ENCODE measurements at places on chromosomes 2 and 18.

GRCh38 chr2:207160115-207160514 lies 5.6 kb downstream of the KLF7 start:
- DNase-seq = no peak

GRCh38 chr18:45688833-45689232 lies 35.1 kb upstream of the SLC14A1 start:
- peak; percentile 40 for DNase-seq

- no peak for DNase-seq
Measured at GRCh38 chr18:35479911-35480586, 17.7 kb downstream of the INO80C start.

GRCh38 chr18:74342416-74343043 lies 26.9 kb downstream of the C18orf63 start:
- DNase-seq = no peak

GRCh38 chr18:22726469-22726868 lies 206.7 kb upstream of the RBBP8 start:
- DNase-seq = no peak

DNA sequence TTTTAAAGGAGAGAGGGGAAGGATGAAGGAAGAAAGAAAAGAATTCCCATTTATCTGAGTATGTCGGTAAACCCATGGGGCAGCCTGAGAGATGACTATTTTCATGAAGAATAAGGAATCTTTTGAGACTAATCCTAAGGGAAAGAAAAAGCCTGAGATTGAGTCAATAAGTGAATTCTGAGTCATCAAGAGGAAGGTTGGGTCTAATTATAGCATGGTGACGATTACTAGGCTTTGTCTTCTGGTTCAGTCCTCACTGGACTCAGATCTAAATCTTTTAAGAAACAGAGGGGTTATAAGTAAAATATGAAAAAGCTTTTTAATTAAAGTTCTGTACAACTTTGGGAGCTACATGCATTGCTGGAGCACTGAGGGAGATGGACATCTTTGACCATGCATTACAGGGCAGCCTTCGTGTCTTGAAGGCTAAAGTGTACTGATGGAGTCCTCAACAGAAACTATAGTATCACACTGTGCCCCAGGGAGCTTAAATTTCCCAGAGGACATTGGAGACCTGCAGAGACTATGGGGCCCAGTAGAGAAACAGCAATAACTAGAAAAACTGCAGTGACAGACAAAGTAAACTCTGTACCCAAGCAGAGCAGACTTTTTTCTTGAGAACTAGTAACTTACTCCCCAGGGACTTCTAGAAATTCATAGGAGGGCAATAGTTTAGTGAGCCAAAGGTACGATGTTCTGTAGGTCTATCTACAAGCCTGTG lies 260.9 kb downstream of the RAD51AP2 start:
- DNase-seq = no peak

DNA sequence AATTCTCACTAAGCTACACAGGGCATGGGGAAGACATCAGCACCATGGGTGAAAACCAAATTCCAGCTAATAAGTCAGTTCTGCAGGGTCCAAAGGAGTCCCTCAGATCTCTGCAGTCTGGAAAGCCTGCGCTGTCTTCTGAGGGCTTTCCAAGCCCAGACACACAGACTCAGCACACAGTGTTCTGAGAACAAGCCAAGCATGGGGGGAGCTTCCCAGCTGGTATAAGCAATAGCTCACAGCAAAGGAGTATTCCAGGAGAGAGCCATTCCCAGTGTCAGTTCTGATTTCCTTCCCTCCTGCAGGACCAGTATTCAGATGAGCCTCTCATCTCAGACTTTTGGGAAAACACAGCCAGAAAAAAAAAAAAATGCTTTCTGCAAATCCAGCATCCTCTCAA lies 370.8 kb downstream of the TNS1 start:
- DNase-seq = no peak

- DNase-seq = no peak
Measured at GRCh38 chr2:86036669-86037138, 69.0 kb downstream of the POLR1A start.

DNA sequence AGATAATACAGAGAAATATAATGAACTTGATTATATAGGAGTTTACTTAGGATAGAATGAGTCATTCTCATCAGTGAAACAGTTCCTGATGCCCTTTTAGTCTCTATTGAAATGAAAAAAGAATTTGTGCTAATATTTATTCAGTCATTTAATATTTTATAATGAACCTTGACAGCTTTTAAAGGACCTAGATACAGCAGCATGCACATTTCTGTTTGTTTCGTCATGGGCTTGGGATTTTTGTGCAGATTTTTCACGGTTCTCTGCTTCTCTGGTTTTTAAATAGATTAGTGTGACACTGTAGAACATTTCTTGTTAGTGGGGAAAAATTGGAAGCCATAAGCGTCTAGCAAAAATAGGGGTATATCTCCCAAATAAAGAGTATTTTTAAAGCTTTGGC lies 60.7 kb downstream of the NABP1 start:
- DNase-seq = no peak

DNA sequence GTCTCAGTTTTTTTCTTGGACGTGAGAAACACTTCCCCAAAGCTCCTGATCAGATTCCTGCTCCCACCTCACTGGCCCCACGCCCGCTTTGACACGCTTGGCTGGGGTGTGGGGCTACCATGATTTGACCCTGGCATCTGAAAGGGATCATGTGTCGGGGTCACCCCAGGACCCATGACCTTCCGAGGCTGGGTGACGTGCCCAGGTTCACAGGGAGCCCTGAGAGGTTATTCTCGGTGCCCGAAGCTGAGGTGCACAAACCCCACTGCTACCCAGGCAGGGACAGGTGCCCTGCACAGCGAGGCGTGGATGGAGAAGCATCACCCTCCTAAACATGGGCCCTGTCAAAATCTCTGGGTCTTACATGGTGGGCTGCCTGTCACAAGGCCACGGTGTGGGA lies 404.1 kb downstream of the GALR1 start:
- DNase-seq = no peak

GRCh38 chr2:239341146-239341732 lies 59.6 kb downstream of the HDAC4 start:
- DNase-seq = no peak

GRCh38 chr2:180356676-180357075 lies 349.6 kb upstream of the CWC22 start:
- no peak for DNase-seq

- no peak for DNase-seq
Measured at GRCh38 chr18:59478591-59478990, 119.5 kb upstream of the LMAN1 start.

DNA sequence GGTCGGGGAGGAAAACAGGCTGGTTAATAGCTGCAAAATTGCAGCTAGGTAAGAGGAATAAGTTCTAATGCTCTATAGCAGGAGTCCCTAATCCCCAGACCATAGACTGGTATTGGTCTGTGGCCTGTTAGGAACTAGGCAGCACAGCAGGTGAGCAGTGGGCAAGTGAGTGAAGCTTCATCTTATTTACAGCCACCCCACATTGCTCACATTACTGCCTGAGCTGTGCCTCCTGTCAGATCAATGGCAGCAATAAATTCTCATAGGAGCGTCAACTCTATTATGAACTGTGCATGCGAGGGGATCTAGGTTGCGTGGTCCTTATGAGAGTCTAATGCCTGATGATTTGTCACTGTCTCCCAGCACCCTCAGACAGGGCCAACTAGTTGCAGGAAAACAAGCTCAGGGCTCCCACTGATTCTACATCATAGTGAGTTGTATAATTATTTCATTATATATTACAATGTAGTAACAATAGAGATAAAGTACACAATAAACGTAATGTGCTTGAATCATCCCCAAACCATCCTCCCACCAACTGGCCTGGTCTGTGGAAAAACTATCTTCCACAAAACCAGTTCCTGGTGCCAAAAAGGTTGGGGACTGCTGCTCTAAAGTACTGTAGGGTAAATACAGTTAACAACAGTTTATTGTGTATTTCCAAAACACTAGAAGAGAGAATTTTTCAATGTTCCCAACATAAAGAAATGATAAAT lies 91.7 kb upstream of the TFCP2L1 start:
- DNase-seq = no peak

DNA sequence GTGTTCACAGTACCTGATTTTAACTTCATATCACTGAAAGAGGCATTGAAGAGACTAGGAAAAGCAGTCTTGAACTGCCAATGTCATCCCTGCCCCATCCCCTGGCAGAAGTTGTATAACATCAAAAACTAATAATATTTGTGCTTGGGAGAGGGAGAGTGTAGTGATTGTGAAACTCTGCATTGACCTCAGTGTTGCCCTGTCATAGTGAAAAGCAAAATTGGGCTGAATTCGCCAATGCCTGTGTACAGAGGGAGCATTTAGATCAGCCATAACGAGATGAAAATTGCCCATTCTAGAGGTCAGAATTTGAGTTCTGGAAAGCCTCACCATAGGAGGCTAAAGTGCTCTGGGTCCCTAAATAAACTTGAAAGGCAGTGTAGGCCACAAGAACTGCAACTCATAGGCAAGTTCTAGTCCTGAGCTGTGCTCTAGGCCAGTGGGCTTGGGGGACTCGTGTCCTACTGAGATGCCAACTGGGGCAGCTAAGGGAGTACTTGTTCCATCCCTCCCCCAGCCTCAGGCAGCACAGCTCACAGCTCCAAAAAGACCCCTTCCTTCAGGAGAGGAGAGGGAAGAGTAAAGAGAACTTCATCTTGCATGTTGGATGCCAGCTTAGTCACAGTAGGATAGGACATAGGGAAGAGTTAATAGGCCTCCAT lies 855.6 kb downstream of the TSN start:
- no peak for DNase-seq

- no peak for DNase-seq
Measured at GRCh38 chr2:46568212-46569009, 89.0 kb downstream of the TMEM247 start.

- DNase-seq = no peak
Measured at GRCh38 chr18:54812885-54813284, 15.4 kb upstream of the RAB27B start.

DNA sequence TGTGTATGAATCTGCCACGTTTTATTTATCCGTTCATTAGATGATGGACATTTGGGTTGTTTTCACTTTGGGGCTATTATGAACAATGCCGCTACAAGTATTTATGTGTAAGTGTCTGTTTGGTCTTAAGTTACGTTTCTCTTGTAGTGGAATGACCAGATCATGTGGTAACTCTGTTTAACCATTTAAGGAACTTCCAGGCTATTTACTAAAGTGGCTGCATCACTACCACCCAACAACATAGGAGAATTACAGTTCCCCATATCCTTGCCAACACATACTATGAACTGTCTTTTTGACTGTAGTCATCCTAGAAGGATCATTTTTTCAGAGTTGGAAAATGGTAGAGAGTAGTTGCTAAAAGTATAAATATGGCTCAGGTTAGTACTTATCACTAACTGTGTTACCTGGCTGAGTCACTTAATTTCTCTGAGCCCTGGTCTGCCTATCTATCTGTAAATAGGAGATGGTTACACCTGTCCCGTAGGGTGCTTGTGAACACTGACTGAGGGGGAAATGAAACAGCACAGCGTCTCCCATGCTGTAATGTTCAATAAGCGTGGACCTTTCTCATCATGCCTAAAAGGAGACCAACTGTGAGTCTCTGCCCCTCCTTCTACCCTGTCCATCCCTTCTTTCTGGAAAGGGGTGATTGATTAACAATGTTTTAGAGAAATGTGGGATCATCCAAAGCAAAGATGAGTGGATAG lies 103.1 kb downstream of the SH3RF3 start:
- no peak for DNase-seq

DNA sequence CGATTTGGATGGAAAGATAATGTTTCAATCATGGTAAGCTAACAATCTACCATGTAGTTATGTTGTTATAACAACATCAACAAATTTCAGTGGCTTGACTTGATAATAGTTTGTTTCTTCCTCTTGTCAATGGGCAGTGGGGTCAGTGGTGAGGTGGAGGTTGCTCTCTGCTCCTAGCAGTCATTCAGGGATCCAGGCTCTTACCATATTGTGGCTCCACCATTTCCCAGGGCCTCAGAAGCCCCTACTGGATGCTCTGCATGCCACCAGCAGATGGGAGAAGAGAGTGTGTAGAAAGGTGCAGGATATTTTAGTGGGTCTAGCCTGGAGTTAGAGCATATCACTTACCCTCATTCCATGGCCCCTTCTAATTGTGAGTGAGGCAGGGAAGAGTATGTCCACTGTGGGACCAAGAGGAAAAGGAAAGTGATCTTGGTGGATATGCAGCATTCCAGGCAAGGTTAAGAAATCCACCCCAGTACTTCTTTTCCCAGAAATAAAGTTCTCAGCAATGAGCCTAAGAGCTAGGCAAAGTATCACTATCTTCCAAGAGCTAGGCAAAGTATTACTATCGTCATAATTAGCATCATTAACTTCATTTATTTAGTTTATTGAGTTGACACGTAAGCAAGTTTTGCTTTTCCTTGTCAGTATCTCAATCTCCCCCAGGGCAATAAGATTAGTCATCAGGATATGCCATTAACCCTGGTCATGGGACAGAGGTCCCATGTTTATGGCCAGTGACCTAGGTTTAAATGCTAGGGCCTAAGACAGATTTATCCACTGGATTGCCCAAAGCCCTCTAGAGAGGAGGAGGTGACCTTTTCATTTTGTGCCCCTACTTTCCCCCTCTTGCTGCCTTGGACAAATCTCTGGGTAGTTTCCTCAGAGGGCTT lies 4.2 kb upstream of the IWS1 start:
- no peak for DNase-seq

- DNase-seq = no peak
Measured at GRCh38 chr18:48026216-48026615, 95.8 kb upstream of the SMAD2 start.

DNA sequence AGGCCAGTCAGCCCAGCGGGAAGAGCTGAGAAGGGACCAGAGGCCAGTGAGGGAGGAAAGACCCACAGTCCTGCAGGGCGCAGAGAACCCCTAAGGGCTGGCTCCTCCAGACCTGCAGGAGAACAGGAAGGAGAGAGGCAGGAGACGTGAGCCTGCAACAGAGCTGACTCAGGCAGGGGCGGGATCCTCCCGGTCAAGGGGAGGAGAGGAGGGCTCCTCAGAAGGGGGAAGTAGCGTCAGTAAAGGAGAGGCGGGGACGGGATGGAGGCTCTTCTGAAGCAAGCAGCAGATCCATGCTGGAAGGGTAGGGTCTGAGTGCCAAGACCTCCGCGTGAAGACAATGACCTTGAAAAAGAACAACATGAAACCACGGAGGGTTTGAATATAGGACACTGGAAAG lies 50.8 kb downstream of the TRABD2A start:
- DNase-seq = peak; percentile 54

DNA sequence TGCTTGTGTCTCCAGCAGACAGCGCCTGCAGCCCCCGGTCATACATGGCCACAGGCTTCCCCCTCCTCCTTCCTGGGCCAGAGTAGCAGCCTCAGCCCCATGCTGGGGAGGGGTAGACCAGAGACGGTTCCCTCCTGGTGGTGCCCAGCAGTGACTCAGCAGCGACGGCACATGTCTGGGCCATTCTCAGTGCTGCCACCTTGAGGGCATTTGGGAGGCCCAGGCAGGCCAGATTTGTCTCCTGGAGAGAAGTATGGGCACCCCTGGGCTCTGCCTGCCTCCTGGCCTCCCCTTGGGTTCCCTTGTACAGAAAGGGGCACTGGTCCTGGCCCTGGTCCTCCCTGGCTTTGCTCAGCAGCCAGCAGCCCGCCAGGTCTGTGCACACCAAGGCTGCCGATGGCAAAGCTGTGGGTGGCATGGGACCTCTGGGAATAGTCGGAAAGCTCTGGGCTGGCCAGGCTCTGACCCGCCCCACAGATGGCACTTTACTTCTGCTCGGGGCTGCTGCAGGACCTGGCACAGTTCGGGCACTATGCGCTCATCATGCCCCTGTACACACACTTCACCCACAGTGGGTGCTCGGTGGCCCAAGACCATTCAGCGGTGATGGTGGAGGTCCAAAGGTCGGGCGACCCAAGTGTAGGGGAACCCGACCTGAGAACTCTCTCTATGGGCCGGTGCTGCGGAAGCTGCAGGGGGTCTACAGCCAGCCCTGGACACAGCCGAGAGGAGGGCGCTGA lies 11.4 kb upstream of the ALPI start:
- peak; percentile 47 for DNase-seq

GRCh38 chr18:61475931-61476330 lies 142.7 kb downstream of the CDH20 start:
- no peak for DNase-seq
